ENCODE measurements at places on chromosomes 4 and X.
A peak's percentile ranks its signal among the peaks of the same experiment; 100 is the strongest.

DNA sequence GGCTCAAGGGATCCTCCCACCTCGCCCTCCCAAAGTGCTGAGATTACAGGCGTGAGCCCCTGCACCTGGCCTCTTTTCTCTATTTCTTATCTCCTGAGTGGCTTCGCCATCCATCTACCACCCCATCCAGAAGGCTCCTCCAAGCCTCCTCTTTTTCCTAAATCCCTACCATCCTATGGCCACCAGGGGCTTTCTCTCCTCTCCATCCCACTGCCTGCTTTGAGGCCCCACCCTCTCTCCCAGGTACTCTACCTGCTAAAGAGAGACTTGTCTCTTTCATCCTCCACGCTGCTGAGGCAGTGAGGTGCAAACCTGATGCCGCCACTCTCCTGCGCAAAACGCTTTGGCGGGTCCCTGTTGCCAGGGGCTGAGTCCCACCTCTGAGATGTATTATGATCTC is 7.0 kb downstream of the RS1 start:
- peak; percentile 69 for DNase-seq

DNA sequence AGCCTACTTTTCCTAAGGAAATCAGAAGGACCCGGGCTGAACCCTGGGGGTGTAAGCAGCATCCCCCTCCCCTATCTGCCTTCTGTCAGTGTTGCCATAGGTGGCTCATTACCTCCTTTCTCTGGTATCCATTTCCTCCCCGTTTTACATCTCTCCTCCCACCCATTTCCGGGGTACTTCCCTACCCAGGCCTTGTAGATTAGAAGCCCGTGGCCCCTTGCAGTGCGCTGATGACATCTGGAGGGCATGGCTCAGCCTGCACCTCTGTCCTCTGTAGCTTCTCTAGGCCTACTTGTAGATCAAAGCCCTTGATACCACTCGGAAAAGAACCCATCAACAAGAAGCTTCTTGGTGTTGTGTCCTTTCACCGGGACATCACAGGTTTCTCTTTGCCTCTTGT is 71.8 kb downstream of the NBDY start:
- peak; percentile 17 for DNase-seq

GRCh38 chr4:183299464-183299863 is 20.6 kb downstream of the CLDN22 start:
- DNase-seq = no peak

- peak; percentile 25 for DNase-seq
Measured at GRCh38 chr4:8675906-8676305, 83.3 kb downstream of the CPZ start.

GRCh38 chrX:132584936-132585335 is 96.1 kb upstream of the MBNL3 start:
- no peak for DNase-seq

DNA sequence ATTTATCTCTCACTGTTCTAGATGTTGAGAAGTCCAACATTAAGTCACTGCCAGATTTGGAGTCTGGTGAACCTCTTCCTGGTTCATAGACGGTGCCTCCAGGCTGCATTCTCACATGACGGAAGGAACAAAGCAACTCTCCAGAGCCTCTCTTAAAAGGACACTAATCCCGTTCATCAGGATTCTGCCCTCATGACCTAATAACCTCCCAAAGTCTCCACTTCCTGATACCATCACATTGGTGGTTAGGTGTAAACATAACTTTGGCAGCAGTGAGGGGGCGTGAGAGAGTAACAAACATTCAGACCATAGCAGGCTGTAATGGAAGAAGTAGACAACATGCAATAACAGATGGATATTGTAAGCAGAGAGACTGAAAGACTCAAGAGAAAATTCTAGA is 388.6 kb downstream of the PDHA2 start:
- DNase-seq = no peak

DNA sequence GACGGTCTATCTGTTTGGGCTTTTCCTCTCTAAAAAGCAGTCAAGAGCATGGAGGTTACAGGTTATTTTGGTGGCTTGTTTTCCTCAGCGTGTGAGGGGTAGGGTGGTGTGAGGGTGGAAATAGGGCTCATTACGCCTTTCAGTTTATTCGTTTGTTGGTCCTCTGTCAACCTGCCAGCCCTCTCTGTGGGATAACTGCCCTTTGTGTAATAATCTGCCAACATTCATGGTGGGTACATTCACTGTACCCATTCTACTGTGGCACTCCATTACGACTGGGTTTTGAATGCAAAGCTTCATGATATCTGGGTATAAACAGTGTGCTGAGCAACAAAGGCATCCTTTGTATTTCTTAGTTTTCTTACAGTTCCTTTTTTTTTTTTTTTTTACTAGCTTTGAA is 136.4 kb downstream of the ADGRL3 start:
- DNase-seq = no peak

GRCh38 chr4:148007314-148007760 is 275.4 kb downstream of the ARHGAP10 start:
- DNase-seq = no peak

DNA sequence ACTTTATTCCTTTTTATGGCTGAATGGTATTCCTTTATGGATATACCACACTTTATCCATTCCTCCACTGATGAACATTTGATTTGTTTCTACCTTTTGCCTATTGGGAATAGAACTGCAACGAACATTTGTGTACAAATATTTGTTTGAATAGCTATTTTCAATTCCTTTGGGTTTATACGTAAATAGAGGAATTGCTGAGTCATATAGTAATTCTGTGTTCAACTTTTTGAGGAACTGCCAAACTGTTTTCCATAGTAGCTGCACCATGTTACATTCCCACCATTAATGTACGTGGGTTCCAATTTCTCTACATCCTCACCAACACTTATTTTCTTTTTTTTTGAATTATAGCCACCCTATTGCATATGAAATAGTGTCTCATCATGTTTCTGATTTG is 156.5 kb upstream of the ATP6AP2 start:
- DNase-seq = no peak

DNA sequence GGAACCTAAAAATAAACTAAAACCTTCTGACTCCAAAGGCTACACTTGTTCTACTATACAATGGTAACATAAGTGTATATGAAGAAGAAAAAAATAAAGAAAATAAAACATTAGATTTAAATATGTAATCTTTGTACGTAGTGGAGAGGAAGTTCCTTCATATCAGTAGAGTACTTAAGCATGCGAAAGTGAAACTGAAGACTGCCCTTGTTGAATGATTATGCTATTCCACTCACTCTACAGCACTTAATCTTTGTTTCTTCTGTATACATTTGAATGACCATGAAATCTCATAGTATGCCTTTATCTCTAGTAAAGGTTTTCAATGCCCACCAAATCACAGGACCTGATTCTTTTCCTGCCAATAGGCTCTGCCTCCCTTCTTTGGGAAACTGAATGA is 78.9 kb downstream of the NDST3 start:
- DNase-seq = no peak

DNA sequence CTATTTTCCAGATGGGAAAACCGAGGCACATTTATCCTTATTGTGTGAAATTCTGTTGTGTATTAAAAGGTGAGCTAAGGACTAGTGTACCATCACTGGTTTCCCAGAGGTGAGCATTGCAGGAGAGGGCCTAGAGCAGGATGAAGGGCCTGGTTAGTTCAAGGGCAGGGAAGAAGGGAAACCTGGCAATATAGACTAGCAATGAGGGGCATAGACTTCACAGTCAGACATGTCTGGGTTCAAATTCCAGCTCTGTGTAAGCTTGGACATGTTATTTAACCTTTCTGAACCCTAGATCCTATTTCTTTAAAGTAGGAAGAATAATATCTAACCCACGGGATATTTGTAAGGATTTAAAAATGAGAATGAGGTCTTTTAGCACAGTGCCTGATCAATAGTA is 50.8 kb downstream of the WDR19 start:
- no peak for DNase-seq

- DNase-seq = no peak
Measured at GRCh38 chr4:22730021-22730420, 37.3 kb downstream of the GBA3 start.

DNA sequence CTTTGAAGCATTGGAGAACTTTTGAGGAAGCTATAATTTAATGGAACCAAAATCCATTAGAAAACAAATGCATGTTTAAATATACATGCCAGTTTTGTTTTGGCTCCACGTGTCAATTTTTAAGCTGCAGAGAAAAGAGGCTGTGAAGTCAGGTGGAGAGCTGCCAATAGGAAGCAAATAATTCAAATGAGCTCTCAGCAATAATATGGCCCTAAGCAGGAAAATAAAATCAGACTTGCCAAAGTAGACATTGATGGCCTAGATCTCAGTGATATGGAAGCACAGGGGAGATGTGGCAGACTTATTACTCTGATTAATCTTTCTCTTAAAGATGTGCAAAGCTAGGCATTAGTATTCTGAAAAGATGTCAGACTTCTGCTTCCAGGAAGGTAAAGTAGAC is 769.8 kb upstream of the NDST4 start:
- no peak for DNase-seq

DNA sequence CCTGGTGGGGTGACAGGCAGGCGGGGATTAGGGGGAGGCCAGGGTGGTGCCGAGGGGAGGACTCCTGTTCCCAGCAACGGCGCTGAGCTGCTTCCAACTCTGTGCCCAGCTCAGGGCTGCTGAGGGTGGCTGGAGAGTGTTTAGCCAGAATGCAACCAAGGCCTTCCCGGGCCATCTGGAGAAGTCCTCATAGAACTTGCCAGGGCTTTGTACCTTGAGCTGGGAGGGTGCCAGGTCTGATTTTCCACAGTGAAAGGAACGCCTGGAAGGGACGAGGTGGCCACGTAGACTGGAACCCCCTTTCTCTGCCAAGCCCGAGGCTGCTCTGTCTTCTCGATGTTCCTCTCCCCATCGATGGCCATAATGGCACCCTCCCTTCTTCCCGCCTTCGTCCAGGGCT is 57.0 kb upstream of the GPR78 start:
- DNase-seq = no peak

DNA sequence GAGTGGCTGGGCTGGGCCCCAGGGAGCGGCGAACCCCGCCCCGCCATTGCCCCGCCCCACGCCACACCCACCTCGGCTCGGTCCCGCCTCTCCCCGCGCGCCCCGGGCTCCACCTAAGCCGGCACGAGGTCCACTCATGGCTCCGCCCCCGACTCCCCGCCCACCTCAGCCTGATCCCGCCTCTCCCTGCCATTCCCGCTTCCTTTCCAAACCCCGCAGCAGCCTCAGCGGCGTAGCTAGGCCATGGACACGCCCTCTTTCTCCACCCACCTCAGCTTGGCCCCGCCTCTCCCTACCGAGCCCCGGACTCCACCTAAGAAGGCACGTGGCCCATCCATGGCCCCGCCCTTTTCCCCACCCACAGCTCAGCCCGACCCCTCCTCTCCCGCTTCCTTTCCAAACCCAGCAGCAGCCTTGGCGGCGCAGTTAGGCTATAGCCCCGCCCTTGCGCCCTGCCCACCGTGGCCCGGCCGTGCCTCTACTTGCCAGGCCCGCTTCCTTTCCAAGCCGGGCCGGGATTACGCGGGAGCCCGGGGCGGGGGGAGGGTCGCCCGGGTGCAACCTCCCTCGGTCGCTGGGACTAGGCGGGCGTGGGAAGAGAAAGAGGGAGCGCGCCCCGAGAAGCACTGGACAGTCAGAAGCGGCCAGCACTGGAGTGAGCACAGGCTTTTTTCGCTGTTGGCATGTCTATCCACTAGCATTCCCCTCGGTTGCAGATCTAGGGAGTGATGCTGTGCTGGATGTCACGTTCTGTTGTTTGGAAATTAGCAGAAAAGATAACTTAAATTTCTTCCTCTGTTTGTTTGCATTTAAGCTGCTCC is at the start of gene RELL1:
Gene RELL1 (minus strand): TSS at position 4 of the 821 bp plus-strand sequence. CDS start 89 bp downstream, outside the sequence.
- peak; percentile 99 for DNase-seq

DNA sequence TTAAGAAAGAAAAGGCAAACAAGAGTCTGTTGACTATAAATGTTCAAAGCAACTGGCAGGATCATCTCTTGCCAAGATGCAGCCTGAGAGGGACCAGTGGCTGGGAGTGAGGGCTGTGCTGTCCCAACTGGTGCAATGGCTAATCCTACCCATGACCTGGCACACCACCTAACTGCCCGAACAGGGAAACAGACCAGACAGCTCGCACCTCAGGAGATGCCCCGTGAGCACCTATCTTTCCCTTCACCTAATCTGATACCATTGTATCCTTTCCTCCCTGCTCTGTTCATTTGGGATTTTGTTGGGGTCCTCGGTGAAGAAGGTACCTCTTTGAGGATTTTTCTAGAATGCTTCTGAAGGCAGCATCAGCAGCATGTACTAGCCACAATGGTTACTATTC is 206.5 kb upstream of the MAMLD1 start:
- DNase-seq = no peak

GRCh38 chr4:38696697-38697096 is 32.7 kb downstream of the KLF3 start:
- no peak for DNase-seq

DNA sequence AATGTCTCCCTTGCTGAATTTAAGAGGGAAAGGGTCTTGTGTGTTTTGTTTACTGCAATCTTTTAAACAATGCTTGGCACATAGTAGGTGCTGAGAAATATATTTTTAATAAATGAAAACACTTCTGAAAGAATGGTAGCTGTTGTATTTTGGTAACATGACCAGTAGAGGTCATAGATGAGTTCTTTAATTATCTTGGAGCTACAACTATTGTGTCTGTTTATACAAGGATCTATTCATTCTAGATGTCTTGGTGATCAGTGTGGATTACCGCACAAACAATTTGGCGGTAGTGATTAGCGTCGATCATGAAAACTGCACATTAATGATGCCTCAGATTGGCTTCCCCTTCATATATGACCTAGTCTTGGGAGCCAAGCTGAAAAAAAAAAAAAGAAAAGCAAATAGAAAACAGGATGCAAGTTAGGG is 21.4 kb upstream of the SCRG1 start:
- no peak for DNase-seq

- DNase-seq = no peak
Measured at GRCh38 chrX:41137589-41137988, 52.3 kb downstream of the USP9X start.

- no peak for DNase-seq
Measured at GRCh38 chrX:37779857-37780256, at the start of gene CYBB. Gene CYBB, plus strand, starts transcription at chrX:37780059. Its CDS starts 19 bp downstream, at chrX:37780078.

DNA sequence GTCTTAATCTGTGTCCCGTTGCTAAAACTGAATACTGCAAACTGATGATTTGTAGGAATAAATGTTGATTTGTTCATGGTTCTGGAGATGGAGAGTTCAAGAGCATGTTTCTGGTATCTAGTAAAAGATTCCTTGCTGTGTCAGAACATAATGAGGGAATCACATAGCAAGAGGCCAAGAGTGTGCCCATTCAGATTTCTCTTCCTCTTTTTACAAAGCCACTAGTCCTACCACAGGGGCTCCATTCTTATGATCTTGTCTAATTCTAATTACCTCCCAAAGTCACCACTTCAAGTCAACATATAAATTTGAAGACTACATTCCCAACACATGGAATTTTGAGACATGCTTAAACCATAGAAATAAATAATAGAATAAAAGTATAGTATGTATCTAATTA is 608.8 kb upstream of the EPHA5 start:
- DNase-seq = no peak

GRCh38 chr4:111399623-111400022 is 745.6 kb upstream of the FAM241A start:
- DNase-seq = no peak

DNA sequence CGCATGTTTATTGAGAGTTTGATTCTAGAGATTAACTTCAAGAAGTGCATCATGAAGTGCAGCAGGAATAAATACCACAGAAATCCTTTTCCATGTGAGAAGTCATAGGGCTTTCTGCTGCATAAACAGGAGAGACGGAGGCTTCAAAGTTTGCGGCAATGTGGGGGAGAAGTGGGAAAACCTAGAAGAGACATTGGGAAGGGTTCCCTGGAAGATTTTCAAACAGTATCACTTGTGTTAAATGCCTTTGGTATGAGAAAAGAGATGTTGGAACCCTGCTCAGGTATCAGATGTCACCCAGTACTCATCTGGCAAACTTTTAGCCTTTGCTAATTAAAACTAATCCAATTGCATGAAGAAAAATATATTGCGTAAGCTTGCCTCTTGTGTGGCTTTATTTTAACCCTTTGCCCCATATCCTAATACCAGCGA is 15.4 kb downstream of the NHS start:
- no peak for DNase-seq

Measured in H7 (cell line).